ENCODE measurements at places on chromosomes 12 and 14.

- no peak for DNase-seq
Observed at GRCh38 chr12:109807954-109808643, 25.1 kb downstream of the TRPV4 start.

DNA sequence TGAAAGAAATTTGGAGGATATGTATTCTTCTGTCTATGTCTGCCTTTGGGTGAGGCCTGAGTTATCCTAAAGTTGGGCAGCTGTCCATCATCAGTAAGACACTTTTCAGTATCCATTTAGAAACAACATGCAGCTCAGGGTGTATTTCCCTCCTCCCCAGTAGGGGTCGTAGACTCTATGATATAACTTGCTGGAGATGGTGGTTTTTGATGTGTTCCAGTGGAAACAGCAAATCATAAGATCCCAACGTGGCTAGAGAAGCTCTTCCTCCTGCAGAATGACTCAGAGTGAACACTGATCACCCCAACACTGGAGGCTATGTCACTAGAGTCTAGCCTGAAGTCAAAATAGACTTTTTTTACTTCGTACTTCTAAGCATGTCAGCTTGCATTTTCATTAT is 331.6 kb upstream of the STXBP6 start:
- no peak for DNase-seq

DNA sequence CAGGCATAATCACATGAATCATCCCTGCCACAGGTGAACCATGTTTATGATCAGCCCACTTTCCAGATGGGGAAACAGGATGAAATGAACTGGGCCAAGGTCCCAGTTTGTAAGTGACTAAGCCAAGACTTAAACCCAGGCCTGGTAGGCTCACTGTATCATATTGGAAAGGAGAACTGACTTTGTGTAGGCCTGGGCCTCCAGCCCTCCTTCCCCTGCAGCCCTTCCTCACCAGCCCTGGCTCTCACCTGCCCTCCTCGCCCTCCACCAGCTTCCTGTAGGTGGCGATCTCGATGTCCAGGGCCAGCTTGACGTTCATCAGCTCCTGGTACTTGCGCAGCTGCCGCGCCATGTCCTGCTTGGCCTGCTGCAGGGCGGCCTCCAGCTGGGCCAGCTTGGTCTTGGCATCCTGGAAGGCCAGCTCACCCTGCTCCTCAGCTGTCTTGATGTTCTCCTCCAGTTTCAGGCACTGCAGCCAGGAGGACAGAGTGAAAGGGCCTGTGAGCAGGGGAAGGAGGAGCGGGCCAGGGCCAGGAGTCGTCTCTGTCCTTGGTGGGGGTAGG is 19.8 kb downstream of the KRT80 start:
- no peak for DNase-seq

- DNase-seq = no peak
Observed at GRCh38 chr12:42636993-42637392, 47.4 kb upstream of the PRICKLE1 start.

GRCh38 chr14:73754911-73755360 is 40.8 kb upstream of the PNMA1 start:
- DNase-seq = no peak

- no peak for DNase-seq
Observed at GRCh38 chr12:68400226-68400829, 68.2 kb upstream of the MDM1 start.

DNA sequence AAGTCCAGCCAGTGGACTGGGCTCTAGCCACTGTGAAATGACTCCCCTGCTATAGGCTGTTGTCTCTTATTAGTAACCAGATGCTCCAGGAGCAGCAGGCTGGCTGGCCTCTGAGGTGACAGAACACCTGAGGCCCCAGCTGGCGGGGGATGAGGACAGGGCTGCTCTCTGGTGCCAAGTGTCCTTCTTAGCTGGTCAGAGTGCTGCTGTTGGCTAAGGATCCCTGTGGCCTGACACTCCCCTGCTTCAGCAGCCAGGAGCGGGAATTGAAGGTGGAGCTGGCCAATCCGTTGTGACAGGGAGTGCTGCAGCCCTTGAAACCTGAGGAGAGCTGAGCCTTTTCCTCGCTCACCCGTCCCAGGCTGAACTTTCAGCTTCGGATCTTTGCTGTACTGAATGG is 30.7 kb downstream of the TMEM229B start:
- DNase-seq = no peak

- no peak for DNase-seq
Observed at GRCh38 chr12:49917788-49918173, 14.1 kb upstream of the FAIM2 start.

- DNase-seq = no peak
Observed at GRCh38 chr14:25026476-25027137, 23.3 kb downstream of the STXBP6 start.

GRCh38 chr14:23361320-23361719 is 3.7 kb downstream of the EFS start:
- DNase-seq = no peak

GRCh38 chr12:118188690-118189371 is 52.9 kb downstream of the PEBP1 start:
- no peak for DNase-seq

- DNase-seq = no peak
Observed at GRCh38 chr12:19675361-19675760, 236.1 kb downstream of the AEBP2 start.

- no peak for DNase-seq
Observed at GRCh38 chr12:120015313-120015712, 26.3 kb downstream of the BICDL1 start.

- DNase-seq = no peak
Observed at GRCh38 chr12:62694632-62695031, 228.0 kb downstream of the MON2 start.

DNA sequence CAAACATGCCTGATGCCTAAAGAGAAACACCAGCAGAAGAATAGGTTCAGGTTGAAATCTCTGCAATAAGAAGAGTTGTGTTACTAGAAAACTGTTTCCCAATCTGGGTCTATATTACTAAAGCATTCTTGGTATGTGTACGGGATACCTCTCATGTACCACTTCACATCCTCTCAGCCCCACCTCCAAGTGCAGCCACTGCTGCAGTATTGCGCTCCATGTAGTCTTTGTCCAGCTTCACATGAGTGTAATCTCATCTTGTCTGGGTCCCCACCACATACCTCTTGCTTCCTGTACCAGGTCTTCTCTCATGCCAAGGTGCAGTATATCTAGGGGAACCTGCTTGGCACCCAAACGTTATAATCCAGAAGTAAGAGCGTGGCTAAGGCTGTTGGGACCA is 187.5 kb upstream of the EEA1 start:
- no peak for DNase-seq

DNA sequence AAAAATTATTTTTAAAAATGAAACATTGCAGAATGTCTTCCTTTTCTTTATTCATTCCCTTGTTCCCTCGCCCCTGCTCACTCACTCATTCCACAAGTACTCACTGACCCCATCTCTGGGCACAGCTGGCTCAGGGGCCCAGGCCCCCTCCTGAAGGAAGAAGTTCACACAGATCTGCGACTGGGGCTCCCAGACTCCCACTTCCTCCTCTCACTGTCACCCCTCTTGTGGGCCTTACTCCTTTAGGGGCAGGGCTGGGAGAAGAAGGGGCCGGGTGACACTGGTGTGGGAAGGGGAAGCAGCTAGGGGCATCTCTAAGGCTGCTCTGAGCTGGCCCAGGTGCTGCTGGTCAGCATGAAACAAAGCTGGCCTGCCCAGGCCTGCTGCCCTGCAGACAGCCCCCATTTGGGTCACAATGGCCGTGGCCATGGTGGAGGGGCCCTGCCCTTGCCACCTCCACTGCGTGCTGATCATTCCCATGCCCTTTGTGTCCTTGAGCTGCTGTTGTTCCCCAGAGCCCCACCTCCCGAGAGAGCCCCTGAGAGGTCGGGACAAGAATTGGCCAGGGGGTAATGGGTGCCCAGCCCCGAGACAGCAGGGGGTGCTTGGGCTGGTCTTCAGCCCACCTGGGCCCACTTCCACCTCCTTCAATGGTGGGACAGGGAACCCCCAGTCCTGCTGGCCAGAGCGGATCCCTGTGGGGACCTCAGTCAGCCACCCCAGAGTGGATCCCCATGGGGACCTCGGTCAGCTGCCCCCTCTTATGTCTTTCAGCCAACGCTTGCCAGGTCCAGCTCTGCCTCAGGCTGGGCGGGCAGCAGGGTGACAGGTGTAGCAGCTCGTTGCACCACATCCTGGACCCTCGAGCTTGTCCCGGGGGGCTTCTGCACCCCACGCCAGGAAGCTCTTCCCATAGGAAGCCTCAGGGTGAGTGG is 212.4 kb upstream of the C14orf180 start:
- DNase-seq = no peak
